ENCODE measurements at places on chromosomes 1 and 21. TPM values are rescaled to one million over a fixed set of nuclear protein-coding genes. Genes with fewer than 3 reads are reported as not detected.

Gene MYOG
- total RNA-seq, result not detected

Gene PLA2G2D
- total RNA-seq, result not detected

Gene MATN1
- 0.22 TPM for total RNA-seq

Gene CD2
- total RNA-seq, result not detected

Gene SYT14
- 18.1 TPM for total RNA-seq

GRCh38 chr1:168392958-168393549, 112.4 kb downstream of the TBX19 start:
- H3K27me3 ChIP-seq, result peaks cover 5% of the 10 kb centered on the region
- H3K4me1 ChIP-seq, result no peaks in the 10 kb centered on the region
- H3K4me3 ChIP-seq, result no peak overlapping the region
- H3K27ac ChIP-seq, result no peak overlapping the region

- H3K4me1 ChIP-seq, result peaks cover 31% of the 10 kb centered on the region
- peaks cover 14% of the 10 kb centered on the region for H3K27me3 ChIP-seq
- no peak for DNase-seq
Measured at GRCh38 chr1:31689379-31689778, 14.4 kb downstream of the COL16A1 start.

DNA sequence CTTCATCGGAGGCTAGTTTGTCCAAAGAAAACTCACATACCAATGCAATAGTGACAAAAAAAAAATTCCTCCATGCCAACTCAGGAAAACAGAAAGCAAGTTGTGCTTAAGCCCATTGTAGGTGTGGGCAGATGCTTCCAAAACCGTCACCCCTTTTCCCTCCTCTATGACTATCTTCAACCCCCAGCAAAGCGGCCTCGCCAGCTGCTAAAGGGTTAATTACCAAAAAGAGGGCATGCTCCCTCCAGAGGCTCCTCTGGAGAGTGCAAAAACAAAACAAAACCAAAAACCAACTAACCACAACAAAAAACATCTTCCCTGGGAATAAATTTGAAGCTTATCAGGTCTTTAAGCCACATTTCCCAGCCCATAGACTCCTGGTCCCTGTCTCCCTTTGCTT, 1.2 kb downstream of the LMOD1 start:
- H3K27ac ChIP-seq, result no peak overlapping the region
- H3K27me3 ChIP-seq, result peaks cover 9% of the 10 kb centered on the region
- no peaks in the 10 kb centered on the region for H3K36me3 ChIP-seq
- DNase-seq, result no peak

DNA sequence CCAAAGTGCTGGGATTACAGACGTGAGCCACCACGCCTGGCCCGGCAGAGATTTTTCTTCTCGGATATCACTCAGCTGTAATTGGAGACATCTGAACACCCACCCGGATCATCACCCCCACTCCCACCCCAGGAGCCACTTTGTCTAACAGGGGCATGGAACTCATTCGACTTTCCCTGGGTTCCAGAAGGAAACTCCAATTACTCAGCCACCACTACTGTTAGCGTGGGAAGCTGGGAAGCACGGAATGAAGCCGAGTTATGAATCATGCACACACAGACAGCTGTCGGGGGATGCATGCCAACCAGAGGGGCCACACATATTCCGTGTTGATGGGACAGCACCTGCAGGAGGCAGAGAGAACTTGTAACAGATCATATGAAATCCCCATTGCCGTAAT, 85.2 kb downstream of the HLCS start:
- DNase-seq, result no peak
- H3K36me3 ChIP-seq, result peaks cover 28% of the 10 kb centered on the region
- no peaks in the 10 kb centered on the region for H3K27me3 ChIP-seq
- H3K27ac ChIP-seq, result no peak overlapping the region

- DNase-seq, result peak; percentile 56
- no peaks in the 10 kb centered on the region for H3K36me3 ChIP-seq
- H3K4me3 ChIP-seq, result no peak overlapping the region
- H3K27me3 ChIP-seq, result peaks cover 3% of the 10 kb centered on the region
- no peaks in the 10 kb centered on the region for H3K4me1 ChIP-seq
Measured at GRCh38 chr21:43211072-43211759, 42.4 kb downstream of the CRYAA start.

- no peaks in the 10 kb centered on the region for H3K36me3 ChIP-seq
- H3K4me3 ChIP-seq, result no peak overlapping the region
- peaks cover 1% of the 10 kb centered on the region for H3K27me3 ChIP-seq
- no peak for DNase-seq
- no peaks in the 10 kb centered on the region for H3K4me1 ChIP-seq
Measured at GRCh38 chr21:33374450-33375096, 28.6 kb upstream of the IFNGR2 start.

GRCh38 chr1:6141592-6141991, 38.5 kb downstream of the CHD5 start:
- H3K4me3 ChIP-seq, result no peak overlapping the region
- DNase-seq, result peak; percentile 36
- no peak overlapping the region for H3K27ac ChIP-seq
